NCI-H1092 treated with DMSO at 0.1 percent for 48 hours (cell line): ENCODE measurements at places on chromosomes 2 and 18.

DNA sequence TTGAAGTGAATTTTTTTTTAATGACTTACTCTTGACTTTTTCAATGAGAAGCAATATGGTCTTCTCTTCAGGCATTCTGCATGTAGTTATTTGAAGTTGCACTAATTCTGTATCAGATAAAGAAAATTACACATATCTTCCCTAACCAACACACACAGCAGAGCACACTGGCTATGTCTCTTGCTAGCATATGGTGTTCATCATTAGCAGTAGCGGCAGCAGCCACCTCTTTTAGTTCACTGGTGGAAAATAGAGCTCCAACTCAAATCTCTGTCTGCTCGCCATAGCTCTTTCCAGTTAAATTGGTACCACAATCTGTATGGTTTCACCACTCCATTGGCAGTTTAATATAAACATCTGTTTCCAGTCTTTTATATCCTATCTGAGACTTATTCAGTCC lies 278.1 kb upstream of the ZEB2 start:
- no peak for DNase-seq

DNA sequence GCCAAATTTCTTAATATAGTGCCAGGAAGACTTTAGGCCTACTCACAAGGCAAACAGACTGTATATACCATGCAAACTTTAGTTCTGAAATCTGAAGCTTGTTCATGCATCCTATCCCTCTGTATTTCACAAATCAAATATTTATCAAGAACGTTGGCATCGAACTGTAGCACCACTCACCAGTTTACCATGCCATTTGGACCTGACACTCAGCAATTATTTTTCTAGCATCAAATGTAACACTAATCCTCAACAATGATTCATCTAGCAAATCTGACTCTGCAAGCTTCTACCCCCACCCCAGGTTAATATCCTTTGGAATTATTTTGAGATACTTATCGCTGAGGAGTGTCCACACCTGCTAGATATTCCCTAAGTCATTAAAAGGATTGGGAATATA lies 1506.6 kb downstream of the LRP1B start:
- peak; percentile 75 for DNase-seq

GRCh38 chr2:217652761-217653639 lies 349.8 kb downstream of the TNS1 start:
- DNase-seq: no peak

DNA sequence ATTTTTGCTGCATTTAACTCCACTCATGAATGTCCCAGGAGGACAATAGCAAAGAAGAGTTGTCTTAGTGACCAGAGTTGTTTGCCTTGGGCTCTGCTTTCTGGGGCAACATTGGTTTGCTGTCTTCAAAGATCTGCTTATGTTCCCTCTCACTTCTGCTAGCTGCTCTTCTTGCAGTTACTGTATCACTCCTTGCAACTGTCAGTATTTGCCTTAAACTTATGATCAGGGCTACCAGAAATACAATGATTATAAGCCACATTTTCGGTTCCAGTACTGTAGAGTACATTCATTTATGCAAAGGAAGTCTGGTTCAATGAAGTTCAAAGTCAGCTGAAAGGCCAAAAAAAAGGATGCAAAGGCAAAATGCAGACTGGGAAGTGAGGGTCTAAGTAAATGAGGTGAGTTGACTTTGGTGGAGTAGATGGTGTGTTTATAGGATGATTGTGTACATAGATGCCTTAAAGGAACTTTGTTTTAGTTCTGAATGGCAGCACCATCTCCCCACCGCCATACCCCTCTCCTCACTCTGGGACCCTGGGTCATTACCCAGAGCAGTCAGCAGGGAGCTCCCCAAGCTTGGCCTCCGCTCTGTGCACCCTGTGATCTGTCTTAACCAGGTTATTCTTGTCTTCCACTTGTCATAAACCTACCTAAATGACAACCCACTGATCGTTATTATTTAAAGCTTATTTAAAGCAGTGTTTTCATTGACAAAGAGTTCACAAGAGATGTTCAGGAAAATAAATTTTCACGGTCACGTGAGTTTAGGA lies 236.0 kb downstream of the DOK6 start:
- peak; percentile 7 for DNase-seq

GRCh38 chr18:55781481-55781957 lies 193.5 kb upstream of the TCF4 start:
- DNase-seq: peak; percentile 68

GRCh38 chr2:13030606-13031005 lies 313.9 kb downstream of the TRIB2 start:
- no peak for DNase-seq

GRCh38 chr2:101972621-101973434 lies 18.9 kb upstream of the IL1R2 start:
- DNase-seq: no peak

- DNase-seq: no peak
These were observed 51.8 kb downstream of the COA5 start for GRCh38 chr2:98556344-98557033.

DNA sequence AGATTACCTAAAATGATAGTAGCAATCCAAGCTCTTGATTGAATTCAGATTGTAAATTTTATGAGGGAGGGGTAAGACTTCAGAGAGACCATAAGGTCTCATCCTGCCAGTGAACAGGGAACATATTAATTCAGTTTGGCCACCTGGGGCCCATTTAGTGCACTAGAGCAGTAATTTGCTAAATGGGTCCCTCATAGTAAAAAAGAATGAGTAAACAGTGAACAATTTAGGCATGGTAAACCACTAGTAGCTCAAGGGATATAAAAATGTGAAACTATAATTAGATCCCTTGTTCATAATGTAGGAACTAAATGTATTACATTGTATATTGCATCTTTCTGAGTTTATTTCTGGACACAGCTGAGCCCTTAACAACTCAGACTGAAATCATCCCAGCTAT lies 4.9 kb upstream of the PHLPP1 start:
- peak; percentile 84 for DNase-seq

DNA sequence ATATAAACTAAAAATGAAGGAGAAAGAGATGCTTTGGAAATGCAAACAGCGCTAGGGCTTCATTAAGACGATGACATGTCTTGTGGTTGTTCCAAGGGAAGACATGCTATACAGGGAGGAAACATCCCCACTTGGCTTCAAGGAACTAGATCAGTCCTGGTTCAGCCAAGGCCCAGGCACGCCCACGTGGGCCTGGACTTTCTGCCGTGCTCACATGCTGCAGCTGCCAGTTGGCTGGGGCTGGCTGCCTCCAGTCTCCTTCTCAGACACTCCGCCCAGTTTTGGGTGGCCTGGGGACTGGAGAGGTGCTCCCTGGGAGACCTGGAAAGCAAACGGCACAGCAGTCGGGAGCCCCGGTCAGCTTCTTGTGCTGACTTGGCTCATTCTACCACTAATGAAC lies 109.6 kb downstream of the GLI2 start:
- no peak for DNase-seq

DNA sequence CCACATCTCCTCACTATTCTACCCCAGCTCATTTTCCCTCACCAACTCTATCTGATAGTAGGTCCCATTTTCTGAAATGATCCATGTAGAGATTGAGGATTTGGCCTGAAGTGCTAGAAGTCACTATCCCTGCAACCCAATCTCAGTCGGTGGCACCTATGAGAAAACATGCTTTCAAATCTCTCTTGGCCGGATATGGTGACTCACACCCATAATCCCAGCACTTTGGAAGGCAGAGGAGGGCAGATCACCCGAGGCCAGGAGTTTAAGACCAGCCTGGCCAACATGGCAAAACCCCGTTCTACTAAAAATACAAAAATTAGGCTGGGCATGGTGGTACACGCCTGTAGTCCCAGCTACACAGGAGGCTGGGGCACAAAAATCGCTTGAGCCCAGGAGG lies 19.1 kb upstream of the MARCHF4 start:
- DNase-seq: no peak
